ENCODE measurements at places on chromosomes 13 and 19.
A peak's percentile ranks its signal among the peaks of the same experiment; 100 is the strongest.

DNA sequence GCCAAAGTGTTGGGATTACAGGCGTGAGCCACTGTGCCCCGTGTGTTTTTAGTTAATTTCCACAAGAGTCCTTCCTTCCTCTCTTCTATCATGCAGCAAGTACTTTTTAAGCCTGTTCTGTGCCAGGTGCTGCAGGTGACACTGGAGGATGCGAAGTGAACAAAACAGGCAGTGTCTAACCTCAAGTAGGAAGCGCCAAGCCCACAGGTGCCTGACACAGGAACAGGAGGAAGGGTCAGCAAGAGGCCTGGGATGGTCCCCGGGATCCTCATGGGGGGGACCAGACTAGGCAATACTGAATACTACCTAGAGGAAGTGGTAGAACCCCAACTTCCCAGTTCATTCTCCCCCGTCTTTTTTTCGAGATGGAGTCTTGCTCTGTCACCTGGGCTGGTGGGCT, 1.8 kb upstream of the CALR start:
- no peak for DNase-seq

DNA sequence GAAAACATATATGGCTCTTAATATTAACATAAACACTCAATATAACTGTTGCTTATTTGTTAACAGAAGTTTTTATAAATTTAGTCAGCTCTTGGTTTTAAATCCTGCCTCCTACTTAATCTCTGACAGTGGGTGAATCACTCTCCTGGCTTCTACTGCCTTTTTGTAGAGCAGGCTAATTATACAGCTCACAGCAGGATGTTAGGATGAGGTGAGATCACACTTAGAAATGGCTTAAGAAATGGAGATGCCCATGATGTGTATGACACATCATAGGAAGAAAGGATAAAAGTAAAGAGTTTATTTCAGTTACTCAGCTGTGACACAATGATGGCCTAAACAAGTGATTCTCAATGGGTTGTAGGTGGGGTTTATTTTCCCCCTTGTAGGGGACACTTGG, 345.6 kb downstream of the SPRY2 start:
- DNase-seq: no peak

DNA sequence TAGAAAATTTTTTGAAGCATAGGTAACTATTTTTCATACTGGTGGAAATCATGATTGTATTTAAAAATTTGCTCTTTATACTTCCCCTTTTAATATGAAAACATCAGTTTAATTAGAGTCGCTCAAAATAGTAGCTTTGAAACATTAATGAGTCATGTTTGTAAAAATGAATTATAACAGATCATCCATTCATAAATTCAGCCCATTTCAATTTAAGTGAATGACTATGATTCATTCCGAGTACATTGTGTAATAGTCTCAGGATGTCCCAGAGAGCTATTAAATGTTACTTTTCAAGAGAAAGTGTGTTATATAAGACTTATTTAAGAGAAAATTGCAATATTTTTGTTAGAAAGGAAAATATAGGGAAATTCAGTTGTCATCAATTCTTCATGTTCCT, 111.0 kb downstream of the FNDC3A start:
- DNase-seq: no peak

GRCh38 chr19:30744741-30745475, 372.7 kb downstream of the ZNF536 start:
- no peak for DNase-seq

DNA sequence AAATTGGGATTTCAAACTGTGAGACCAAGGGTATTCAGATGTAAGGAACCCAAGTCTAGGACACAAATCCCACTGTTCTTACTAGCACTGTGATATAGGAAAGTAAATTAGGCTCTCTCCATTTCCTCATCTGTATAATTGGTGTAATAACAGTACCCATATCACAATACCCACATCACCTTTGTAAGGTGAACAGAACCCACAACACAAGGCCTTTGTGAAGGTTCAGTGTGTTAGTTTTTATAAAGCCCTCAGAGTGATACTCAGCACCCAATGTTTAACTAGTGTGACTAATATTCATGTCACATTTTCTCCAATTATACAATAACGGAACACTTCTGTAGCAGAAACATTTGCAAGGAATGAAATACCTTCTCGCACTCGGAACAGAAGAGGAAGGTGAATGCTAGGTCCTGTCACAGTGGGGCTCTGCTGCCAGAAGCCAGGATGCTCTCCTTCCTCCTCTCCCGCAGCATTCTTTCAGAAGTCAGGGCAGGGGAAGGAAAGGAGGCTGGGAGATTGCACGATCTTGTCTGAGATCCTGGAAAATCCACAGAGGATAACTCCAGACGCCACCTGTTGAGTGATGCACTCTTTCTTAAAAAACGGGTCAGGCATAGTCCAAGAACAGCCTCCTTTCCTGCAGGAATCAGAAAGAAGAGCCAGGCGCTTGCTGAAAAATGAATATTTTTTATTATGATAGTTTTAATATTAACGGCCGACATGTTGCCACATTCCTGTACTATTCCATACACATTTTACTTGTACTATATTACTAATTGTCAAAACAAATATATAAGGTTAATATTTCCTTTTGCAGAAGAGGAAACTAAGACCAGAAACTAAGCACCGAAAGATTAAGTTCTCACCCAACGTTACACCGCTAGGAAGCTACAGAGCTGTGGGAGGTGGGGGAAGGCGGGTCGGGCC, 762 bp downstream of the ZNF45 start:
- no peak for DNase-seq

DNA sequence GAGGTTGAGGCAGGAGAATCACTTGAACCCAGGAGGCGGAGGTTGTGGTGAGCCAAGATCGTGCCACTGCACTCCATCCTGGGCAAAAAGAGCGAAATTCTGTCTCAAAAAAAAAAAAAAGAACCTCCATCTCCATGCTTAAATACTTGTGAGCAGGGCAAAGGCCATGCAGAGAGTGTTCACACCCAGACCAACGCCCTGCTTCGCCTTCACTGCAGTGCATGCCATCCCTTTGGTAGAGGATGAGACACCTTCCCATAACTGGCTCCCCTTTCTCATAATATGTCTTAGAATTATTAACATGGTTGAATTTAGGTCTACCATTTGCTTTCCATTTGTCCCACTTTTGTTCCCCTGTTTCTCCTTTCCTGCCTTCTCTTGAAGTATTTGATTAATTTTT, 15.4 kb downstream of the BBC3 start:
- no peak for DNase-seq

GRCh38 chr19:30637926-30638325, 265.7 kb downstream of the ZNF536 start:
- no peak for DNase-seq

DNA sequence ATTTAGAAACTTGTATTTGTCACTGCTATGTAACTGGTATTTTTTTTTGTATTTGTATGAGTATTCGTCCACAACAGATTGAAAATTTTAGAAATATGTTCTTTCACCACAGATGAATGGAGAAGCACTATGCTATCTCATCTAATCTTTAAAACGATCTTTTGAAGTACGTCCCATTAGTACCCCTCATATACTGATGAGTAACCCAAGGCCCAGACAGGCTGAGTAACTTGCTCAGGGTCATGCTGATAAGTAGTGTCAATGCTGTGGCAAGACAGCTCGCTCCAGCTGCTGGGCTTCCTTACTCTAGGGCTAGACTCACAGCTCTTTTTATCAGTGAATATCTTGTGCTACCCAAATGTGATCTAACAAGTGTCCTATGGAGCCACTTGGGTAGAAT, 154.2 kb downstream of the SUCLA2 start:
- peak; percentile 63 for DNase-seq

DNA sequence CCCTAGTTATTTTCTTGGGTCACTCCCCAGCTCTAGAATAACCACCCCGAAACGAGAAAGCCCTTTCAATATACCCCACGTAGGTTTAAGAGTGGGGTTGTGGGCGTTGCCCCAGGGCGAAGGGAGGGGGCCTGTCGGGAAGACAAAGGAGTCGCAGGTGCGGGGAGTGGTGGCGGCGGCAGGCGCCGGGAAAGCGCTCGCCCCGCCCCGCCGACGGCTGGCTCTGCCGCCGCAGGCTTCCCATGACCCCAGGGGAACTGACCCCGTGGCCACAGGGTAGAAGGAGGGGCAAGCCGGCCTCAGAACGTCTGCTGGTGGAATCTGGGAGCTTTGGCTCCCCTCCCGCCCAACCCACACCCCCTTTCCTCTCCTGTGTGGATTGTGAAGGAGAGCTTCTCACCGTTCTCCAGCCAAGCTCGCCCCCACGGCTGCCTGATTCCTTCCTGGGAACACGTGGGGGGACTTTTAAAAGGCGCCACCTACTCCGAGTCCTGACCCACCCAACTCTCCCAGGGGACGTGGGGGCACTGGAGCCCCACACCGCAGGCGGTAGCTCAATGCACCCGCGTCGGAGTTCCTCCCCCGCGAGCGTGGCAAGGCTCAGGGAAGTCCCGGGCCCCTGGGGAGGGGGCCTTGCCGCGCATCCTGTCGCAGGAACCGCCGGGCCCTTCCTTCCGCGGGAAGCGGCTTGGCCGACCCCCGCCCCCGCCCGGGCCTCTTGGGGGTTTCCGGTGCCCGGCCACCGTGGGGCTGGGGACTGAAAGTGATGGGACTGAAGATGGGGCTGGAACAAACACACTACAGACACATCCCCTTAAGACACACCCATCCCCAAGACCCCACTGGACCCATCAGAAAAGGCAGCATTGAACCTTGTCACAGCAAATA, 5.5 kb downstream of the IER2 start:
- DNase-seq: peak; percentile 91

- peak; percentile 83 for DNase-seq
These were observed 46.2 kb downstream of the CACNA1A start for GRCh38 chr19:13460045-13460444.

- no peak for DNase-seq
These were observed 215.1 kb downstream of the SHISA2 start for GRCh38 chr13:25836574-25837336.

GRCh38 chr13:97268772-97269171, 46.6 kb downstream of the MBNL2 start:
- DNase-seq: no peak

DNA sequence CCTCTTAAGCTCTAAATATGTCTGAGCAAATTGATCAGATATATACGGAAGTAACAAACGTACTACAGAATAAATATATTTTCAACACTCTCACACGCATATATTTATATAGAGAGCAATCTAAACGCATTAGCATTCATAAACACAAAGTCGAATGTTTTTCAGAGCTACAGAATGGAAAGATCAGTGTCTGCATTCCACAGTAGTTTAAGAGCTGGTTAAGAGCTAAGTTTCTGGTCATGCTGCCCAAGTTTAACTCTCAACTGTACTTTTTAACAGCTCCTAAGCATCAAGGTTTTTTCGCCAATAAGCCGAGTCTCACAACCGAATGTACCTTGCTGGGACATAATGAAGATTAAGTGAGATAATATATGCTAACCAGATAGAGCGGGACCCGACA, 36.7 kb upstream of the RAP2A start:
- no peak for DNase-seq

- peak; percentile 54 for DNase-seq
These were observed 5.7 kb upstream of the MRPS31 start for GRCh38 chr13:40776681-40777165.

GRCh38 chr13:30314562-30314961, 7.2 kb upstream of the KATNAL1 start:
- no peak for DNase-seq

GRCh38 chr19:34336781-34337271, 28.2 kb upstream of the GPI start:
- no peak for DNase-seq

- DNase-seq: no peak
These were observed 820.2 kb downstream of the GPC5 start for GRCh38 chr13:92218615-92219014.

GRCh38 chr13:96816261-96816660, 178.0 kb downstream of the OXGR1 start:
- no peak for DNase-seq

- DNase-seq: no peak
These were observed 1.6 kb upstream of the MARK4 start for GRCh38 chr19:45249261-45250033.

GRCh38 chr13:101982903-101983302, 418.9 kb downstream of the FGF14 start:
- DNase-seq: no peak

DNA sequence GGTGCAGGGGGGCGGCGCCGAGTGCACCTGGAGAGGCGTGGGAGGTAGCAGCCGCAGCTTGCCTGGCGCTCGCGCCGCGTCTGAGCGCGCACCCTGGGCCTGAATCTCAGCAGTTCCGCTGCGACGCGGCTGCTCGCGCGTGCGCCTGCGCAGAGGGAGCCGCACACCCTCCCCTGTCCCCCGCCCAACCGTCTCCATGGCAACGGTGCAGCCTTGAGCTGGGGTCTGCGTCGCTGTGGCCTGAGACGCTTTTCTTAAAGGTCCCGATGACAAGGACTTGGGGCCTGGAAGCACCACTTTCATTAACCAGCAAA, at the start of gene PNMA8B:
Gene PNMA8B (minus strand): TSS at position 82 of the 314 bp plus-strand sequence. CDS start 402 bp downstream, outside the sequence.
- peak; percentile 94 for DNase-seq

DNA sequence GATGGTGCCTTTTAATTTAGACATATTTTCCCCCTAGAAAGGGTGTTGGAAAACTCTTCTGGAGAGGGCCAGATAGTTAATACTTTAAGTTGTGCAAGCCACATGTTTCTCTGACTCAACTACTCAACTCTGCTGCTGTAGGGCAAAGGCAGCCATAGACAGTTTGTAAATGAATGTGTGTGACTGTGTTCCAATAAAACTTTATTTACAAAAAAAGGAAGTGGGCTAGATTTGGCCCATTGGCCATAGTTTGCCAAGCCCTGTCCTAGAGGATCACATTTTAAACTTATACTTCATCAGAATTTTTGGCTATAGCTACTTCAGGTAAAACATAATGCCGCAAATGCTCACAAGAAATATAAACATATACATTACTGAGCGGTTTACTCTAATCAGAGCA, 306.3 kb upstream of the MAB21L1 start:
- no peak for DNase-seq

DNA sequence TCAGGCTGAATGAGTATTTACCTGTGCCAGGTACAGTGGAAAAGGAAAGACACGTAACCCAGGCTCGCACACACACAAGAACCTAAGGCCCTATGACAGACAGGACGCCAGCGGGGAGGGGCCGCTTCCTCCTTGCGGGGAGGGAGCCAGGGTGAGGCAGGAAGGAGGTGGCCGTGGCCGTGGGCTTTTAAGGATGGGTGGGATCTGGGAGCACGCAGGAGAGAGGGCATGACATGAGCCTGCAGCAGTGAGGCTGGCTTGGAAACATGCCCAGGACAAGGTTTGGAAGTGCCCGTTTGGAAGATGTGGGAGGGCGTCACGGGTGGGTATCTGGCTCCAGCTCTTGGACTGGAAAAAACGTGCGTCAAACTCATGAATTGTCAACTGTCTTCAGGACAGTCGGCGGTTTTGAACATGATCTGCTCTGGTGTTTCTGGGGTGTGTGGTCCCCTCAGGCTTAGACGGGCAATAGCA, 20.1 kb downstream of the SH3GL1 start:
- no peak for DNase-seq

DNA sequence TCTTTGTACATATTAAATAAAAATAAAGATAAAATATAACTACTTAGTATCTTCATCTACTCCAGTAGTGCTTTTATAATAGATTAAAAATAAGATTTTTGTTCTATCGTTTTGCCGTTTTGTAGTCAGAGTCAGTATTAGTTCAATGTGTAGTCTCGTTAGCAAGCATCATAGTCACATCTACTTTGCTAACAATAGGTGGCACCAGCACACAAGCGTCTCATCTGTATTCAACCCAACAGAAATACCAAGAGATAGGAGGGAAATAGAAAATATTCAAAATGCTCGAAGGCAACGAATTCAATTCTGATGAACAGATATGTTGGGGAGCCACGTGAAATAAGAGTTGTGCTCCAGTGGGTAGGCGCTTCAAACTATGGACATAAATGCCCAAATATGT, 21.4 kb upstream of the MICU2 start:
- DNase-seq: no peak

Data from islet precursor cell (in vitro differentiated cells).